KG1 (cell line): ENCODE measurements at places on chromosomes 13 and 19.

DNA sequence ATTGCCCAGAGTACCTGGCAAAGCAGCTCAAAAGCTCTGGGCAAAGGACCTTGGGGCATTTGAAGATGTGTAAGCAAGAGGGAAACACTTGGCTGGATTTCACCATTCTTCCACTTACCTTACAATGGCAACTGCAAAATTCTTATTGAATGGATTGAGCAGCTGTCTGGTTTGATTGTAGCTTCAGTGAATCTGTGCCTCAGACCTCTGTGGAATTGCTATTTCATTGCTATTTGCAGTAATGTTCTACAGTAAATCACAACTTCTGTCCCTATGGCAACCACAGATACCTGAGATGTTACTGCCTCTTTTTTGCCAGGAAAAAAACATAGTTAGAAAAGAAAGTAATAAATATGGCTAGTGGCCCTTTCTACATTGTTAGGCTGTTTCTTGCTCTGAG lies 519.5 kb downstream of the SUCLA2 start:
- no peak for DNase-seq

GRCh38 chr19:42010245-42011126 lies 16.5 kb upstream of the ATP1A3 start:
- DNase-seq: no peak

DNA sequence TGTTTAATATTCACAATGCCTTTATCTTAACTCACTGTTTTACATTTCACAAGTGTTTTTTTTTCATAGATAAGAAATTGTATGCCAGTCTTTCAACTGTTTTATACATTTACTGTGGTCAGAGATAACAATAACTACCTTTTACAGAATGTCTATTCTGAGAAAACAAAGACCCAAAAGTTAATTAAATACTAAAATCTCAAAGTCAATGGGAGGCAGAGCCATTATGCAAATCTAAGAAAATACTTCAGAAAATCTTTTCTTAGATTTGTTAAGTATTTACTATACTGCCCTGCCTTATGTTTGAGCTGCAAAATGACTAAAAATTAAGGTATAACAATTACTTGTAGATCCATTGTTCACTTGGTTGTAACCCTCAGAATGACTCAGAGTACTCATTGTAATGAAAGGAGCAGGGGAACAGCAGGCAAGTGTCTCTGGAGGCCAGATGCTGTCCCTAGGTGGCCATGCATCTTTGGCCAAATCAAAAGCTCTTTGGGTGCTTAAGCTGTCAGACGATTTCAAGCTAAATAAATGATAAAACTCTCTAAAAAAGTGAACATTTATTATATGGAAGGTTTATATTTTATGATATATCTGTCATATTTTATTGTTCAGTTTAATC lies 770.1 kb upstream of the PCDH20 start:
- no peak for DNase-seq

- no peak for DNase-seq
These were observed 1.3 kb downstream of the PNMA8B start for GRCh38 chr19:46494146-46494940.

DNA sequence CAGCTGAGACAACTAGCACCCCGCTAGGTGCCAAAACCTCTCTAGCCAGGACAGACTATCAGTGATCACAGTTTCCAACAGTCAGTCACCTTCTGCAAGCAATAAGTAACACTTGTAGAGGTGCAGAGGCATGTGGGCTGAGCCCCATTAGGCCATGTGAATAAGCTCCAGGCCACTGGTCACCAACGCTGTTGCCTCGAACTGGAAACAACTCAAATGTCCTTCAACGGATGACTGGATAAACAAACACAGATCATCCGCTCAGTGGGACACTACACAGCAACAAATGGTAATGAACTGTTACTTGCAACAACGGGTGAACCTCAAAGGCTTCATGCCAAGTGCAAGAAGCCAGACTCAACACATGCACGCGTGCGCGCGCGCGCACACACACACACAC lies 27.5 kb upstream of the TMEM160 start:
- no peak for DNase-seq

GRCh38 chr19:1296575-1297271 lies 11.1 kb downstream of the EFNA2 start:
- DNase-seq: no peak

- DNase-seq: no peak
These were observed 3.6 kb downstream of the CD37 start for GRCh38 chr19:49338691-49339300.

- no peak for DNase-seq
These were observed 64.2 kb upstream of the GTF2F2 start for GRCh38 chr13:45055902-45056648.

DNA sequence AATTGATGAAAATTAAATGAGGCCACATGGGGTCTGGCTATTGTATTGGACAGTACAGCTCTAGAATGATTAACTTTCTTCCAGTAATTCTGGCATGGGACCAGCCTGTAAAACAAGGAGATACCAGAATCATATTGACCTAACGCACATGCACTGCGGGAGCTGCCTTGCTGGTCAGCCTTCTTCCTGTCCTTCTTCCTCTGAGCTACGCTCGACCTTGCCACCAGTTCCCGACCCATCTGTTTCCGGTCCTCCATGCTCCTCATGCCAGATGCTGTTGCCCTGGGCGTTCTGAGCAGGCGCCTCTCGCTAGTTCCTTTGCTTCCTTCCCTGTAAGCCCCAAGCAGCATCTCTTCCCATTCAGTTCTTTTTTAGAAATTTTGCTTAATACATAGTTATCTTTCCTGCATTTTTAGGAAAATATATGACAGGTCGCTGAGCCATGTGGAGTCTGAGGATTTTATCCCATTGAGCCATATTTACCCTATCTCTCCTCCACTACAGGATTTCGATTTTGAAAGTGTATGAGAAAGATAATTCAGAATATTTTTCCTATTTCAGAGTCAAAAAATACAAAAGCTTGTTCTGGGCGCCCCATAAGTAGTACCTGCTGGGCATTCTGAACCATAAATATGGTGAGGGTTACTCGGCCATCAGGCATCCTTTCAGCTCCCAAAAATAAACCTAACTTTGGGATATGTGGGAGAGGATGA lies 38.6 kb downstream of the TNFRSF19 start:
- no peak for DNase-seq

DNA sequence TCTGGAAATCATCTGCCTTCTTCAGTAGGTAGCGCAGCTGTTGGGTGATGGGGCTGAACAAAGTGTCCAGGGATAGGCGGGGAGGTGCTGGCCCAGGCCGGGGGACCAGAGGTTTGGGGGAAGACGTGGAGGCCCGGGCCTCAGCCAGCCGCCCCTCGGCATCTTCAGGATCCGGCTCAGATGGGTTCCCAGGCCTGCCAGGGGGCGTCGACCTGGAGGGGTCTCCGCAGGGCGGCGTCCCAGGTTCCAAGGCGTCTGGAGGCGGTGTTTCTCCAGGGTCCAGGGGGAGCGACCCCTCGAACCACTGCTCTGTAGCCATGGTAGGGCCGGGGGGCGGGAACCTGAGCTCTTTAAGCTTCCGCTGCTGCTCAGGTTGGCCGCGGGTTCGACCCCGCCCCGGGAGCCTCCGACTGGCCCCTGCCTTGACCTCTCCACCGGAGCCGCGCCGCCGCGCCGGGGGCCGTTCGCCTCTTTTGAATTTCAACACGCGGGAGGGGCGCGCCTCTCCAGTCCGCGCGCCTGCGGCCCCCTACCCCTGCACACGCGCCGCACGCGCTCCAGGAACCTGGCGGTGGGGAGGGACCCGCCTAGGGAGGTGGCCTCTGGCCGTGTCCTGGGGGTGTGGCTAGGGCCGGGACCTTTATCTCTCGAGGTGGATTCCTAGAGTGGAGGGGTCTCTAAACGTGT lies at the start of gene C19orf67:
TSS of gene C19orf67 (minus strand) at position 475 of the 687 bp plus-strand sequence. CDS start at position 319, 156 bp downstream.
- no peak for DNase-seq

DNA sequence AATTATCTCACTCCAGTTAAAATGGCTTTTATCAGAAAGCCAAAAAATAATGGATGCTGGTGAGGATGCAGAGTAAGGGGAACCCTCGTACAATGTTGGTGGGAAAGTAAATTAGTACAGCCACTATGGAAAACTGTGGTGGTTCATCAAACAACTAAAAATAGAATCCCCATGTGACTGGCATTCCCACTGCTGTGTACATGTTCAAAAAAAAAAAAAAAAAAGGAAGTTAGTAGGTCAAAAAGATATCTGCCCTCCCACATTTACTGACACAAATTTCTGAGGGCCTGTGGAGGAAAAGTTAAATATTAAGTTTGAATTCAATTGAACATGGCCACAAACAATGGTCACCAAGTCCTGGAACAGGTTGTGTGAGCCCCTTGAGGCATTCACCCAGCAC lies 9.8 kb upstream of the ZSCAN5A start:
- no peak for DNase-seq

DNA sequence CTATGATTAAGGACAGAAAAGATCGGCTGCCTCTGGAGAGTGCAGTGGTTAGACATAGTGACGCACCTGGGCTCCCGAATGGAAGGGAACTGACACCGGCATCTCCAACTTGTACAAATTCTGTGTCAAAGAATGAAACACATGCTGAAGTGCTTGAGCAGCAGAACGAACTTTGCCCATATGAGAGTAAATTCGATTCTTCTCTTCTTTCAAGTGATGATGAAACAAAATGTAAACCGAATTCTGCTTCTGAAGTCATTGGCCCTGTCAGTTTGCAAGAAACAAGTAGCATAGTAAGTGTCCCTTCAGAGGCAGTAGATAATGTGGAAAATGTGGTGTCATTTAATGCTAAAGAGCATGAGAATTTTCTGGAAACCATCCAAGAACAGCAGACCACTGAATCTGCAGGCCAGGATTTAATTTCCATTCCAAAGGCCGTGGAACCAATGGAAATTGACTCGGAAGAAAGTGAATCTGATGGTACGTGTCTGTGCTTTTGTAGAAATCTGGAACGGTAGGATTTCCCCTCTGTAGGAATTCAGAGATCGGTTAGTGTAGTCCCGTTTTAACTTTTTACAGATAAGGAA lies 16.9 kb downstream of the ERCC5 start:
- no peak for DNase-seq

DNA sequence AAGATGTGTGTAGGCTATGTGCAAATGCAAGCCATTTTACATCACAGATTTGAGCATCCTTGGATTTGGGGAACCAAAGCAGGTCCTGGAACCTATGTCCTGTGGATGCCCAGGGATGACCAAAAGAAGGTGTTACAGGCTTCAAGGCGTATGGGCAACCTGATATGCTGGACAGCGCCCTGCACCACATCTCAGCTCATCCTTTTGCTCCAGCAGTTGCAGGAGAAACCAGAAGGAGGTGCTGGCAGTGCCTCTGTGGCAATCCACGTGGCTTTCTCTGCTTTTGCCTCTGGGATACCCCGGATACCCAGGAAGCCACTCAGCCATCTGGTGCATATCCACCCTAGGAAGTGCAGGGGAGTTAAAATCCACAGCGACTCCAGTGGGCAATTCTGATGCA lies 110.3 kb upstream of the VSTM2B start:
- DNase-seq: no peak

DNA sequence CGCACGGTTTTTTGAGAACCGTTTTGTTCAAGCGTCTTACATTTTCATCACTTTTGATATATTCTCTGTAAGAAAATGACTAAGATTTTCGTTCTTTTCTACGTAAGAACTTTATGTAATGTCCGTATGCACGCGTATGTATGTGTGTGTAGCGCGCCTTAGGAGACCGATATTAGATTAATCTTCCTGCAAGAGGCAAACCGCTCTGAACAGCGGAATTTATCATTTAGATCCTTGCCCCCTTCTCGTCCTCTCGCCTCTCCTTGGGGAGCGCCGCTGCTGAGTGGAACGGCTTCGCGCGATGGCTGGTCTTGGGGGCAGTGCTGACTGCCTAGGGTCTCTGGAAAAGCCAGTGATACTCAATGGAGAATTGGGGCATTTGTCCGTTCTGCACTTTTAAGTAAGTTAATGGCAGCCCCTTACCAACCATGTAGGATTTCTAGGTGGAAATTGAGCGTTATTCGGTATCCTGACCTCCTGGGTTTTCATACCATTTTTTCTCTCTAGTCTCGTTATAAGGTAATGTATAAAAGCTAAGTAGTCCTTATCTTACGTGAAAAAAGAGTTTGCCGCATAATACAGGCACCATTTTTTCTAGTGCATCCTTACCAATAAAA lies 4.7 kb downstream of the MAB21L1 start:
- no peak for DNase-seq

- peak; percentile 56 for DNase-seq
These were observed 3.4 kb upstream of the PRAM1 start for GRCh38 chr19:8505680-8506401.

DNA sequence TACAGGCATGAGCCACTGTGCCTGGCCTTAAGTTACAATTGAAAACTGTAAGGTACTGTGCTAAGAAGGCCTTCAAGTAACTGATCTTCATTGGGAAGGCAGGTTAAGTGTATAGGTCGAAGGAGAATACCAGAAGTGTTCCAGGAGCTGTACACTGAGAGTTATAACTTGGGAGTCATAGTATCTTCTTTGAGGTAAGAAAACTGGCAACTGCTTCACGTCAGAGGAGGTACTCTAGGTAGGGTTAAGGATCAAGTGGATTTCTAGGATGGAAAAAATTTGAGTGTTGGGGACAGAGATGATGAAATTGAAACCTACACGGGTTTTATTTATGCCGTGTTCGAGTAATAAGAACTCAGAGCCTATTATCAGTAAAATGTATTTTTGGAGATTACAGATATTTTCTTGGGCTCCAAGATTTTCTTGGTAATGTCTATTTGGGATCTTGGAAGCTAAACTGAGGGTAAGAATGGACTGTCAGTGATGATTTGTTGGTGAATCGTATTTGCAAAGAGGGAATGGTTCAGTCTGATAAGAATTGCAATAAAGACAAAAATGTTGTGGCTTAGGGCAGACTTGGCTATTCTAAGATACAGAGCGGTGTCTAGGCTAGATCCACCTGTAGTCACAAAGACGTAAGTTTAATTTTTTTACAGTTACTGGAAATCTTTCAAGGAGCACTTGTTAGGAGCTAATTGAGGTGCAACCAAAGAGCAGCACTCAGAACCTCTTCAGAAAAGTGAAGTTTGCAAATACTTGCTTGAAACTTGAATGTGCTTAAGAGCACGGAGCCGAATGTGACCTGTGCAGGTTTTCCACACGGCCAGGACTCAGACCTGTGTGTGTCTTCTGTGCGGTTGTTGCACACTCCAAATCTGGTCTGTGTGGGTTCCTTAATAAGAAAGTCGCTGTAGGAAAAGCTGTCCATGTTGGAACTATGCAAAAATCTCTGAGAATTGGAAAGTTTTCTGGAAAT lies 102.5 kb downstream of the URI1 start:
- no peak for DNase-seq

DNA sequence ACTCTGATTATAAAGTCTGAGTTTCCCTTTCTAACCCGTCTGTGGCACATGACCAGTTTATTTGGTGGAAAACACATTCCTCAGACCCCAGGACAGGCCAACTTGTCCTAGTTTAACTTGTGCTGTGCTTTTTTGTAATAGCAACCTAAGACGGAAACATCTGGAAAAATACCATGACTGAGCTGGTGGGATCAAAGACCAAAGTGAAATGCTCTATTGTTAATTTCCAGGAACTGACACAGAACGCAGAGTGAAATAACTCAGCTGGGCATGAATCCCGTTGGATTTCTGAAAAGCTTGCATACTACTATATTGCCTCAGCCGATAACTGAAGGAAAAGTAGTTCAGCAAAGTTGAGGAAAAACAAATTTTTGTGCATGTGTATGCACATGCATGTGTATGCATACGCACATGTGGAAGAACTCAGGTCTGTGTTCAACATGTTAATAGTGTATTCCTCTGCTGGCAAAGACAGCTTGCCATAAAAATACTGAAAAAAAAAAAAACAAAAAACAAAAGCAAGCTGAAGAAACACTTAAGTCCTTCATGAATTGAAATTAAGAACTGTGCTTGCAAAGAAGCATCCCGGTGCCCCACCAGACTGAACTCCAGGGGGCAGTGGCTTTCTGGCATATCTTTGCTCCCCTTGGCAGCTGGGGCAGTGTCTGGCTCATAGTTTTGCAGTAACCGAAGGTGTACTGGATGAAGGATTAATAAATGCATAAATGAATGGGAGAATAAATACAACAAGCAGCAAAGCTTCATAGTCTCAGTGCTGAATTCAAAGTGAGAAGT lies 187.8 kb downstream of the LHFPL6 start:
- no peak for DNase-seq
